OCI-LY7 (cell line): ENCODE measurements at places on chromosomes 1 and 21.

GRCh38 chr1:51534447-51534846 is 15.4 kb upstream of the EPS15 start:
- DNase-seq = no peak

DNA sequence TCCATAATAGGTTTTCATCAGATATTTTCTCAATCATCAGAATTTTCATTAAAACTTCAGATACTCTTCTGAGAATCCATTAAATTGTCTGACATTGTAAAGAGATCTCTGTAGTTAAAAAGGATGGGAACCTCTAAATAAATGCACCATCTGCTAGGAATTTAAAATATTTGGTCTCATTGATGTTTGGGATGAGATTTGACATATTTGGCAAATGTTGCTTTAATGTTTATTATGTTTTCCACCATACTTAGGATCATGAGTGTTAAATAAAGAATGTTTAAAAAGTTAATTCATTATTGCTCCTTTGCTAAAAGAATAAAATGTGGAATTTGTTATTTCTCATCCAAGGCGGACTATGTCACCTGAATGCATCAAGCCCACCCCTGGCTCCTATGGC is 85.5 kb upstream of the VANGL1 start:
- DNase-seq = no peak

DNA sequence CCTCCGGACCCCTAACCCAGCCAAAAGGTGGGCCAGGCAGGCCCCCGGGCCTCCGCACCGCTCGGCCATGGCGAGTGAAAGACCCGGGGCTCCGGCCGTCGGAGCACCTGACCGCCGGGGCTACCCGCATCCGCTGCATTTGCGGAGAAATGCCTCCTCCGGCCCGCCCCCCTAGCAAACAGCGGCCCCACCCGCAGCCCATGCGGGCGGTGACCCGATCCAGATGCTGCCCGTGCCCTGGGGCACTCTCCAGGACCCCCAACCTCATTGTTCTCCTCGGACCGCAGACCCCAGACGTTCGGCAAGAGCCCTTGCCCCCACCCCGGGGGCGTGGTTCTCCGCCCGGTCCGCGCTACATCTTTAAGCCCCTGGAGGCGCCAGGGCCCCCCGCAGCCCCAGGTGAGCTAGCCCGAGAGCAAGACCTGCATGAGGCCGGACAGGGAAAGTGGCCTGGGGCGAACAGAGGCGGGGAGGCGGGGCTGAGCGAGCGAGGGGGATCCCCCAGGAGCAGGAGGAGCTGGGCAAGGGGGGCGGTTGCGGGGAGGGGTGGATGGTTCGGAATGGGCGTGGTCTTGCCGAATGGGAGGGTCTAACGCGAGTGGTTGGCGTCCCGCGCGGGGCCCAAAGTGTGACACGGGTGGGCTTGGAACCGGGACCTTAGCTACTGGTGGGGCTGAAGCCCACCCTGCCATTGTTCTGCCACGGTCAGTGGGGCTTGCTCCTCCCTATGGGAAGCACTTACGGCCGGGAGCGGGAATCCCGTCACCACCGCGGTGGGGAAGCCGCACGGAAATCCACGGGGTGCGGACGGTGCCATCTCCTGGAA is 6.3 kb upstream of the CRYBG2 start:
- DNase-seq = no peak

DNA sequence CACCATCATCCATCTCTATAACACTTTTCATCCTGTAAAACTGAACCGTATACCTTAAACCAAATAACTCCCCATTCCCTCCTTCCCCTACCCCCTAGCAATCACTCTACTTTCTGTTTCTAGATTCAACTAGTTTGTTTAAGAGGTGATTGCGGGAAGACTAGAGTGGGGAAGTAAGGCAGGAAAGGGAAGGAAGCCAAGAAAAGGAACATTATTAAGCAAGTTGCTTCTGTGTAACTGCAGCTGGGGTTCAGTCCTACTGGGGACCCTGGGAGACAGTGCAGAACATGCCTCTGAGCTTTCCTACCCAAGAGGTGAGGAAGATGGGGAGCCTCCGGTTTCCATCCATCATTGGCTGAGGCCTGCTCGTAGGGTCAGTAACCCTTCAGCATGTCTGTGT is 28.9 kb upstream of the H3-3A start:
- no peak for DNase-seq

DNA sequence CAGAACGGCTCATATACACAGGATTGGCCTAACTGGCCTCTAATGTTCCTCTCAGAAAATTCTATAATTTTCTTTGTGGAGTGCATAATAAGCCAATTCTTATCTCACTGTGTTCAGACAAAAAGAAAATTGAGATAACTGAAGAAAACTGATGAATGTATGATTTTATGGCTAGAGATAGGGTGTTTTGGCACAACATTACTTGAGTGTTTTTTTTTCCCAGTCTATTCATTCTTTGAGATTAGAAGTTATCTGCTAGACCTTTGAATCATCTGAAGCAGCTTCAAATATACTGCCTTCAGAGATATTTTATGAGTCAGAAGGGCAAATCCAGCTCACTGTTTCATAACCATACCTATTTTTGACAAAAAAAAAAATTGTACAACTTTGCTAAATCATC is 85.6 kb downstream of the VAV3 start:
- no peak for DNase-seq

- DNase-seq = peak; percentile 98
Observed at GRCh38 chr1:194289569-194290266, 1103.3 kb upstream of the B3GALT2 start.

DNA sequence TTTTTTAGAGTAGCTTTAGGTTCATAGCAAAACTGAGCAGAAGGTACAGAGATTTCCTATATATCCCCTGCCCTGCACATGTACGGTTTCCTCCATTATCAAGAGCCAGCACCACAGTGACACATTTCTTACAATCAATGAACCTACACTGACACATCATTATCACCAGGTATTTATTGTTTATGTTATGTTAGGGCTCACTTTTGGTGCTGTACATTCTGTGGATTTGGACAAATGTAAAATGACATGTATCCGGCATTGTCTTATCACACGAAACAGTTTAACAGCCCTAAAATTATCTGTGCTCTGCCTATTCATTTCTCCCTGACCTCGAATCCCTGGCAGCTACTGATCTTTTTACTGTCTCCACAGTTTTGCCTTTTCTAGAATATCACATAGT is 93.7 kb upstream of the DPH5 start:
- no peak for DNase-seq

DNA sequence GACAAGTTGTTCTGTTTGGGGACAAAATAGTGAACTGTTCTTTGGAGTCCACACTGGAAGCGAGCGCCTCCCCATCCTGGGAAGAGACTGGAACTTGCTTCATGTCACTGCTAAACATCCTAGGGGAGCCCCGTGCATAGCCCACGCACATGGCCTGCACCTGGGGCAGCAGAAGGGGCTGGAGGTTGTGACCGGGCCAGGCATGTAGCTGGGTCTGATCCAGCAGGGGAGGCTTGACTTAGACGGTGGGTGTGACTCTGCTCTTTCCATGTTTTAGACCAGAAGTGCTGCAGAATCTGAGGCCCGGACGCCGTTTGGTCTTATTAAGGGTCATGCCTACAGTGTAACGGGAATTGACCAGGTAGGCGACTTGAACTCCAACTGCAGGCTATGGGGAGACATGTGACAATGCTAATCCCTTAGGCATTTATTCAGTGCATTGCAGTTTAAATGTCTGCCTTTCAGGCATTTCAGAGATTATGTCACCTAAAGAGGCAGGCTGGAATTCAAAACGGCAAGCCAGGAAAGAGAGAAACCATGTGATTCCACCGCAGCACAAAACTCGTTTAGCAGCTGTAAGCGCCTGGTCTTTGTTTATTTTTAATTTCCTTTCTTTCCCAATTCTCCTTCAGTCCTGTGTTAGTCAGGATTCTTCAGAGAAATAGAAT is 21.8 kb downstream of the CAPN9 start:
- no peak for DNase-seq
